ENCODE measurements at places on chromosomes 7 and 10. TPM values are rescaled to one million over a fixed set of nuclear protein-coding genes. Genes with fewer than 3 reads are reported as not detected.

FFAR4 gene
- not detected for polyA plus RNA-seq

- no peak for DNase-seq
These were observed 994 bp upstream of the CYP51A1 start for GRCh38 chr7:92135052-92135889.

DNA sequence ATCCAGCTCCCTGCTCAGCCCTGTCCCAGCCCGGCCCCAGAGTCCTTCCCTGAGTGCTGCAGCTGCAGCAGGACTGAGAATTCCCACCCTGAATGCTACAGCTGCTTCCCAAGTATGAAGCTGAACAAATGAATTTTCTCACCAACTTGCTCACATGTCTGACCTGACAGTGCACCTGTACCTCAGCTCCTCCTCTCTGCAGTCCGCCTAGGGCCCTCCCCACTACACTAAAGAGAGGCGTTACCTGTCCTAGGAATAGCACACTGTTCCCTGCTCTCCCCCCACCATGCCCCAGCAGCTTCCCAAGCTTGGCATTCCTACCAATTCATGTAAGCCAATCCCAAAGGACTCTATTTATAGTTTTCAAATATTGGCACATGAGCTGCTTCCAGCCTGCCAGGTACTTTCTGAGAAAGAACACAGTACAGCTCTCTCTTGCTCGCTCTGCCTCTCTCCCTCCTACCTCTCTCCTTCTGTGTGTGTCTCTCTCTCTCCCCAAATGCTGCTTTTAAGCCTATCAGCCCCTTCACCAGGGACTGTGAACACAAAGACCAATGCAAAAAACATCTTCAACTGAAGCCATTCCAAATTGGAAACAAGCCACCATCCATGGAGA is 400.1 kb downstream of the TNS3 start:
- DNase-seq = no peak

DNA sequence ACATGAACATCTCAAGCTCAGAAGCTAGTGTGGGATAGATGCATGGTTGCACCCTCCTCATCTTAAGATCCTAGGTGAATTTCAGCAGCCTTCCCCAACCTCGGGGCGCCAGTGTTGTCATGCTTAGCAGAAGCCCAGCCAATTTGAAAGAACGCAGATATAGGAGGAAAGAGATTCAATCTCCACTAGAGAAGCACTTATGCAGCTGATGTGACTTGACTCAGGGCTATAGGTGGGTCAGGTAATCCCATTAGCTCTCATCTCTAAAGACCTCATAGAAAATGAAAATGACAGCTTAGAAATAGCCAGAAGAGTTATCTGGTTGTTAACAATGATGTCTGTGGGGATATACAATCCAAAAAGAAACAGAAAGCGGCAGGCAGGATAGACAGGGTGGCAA is 310.5 kb downstream of the GPAM start:
- no peak for DNase-seq

- DNase-seq = no peak
These were observed 194.0 kb upstream of the PLPP4 start for GRCh38 chr10:120262857-120263547.

A1CF gene
- not detected for polyA plus RNA-seq

DNA sequence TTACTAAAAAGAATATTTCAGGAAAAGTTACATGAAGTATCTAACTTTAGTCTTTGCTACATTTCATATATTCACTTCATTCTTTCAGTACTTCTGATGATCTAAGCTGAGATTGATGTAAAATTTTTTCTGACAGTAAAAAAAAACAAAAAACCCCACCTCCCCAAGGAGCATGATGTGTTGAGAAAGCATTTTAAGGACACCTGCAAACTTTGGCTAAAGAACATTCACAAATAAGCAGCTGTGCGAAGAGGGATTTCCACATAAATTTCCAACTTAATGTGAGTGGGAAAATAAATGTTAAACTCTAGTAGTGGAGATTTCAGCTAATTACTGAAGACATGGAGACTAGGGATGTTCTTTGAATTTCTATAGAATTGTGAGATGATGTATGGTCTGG is 35.5 kb downstream of the DLD start:
- DNase-seq = no peak

DNA sequence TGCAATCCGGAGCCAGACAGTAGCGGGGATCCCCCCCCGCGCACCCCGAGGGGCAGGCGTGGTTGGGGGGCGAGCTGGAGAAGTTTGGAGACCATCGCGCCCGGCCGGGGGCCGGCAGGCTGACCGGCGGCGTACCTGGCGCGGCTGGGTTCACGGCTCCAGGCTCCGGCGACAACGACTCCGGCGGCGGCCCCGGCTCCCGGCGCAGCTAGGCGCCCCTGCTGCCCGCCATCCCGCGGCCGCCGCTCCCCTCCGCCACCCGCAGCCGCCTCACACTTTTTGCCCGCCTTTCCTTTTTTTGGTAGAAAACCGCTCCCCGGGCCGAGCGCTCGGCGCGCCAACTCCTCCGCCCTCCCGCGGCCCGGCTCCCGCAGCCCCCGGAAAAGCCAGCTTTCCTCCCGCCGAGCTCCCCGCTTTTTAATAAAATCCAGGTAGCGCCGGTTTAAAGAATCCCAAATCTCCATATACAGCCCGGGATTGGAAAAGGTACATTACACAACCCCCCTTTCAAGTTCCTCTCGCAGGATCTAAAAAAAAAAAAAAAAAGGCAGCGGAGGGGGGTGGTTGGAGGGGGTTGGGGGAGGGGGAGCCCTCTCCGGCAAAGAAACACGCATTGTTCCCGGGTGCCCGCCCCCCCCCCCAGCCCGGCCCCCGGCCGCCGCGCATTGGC is at the start of gene TNRC18:
Gene TNRC18 (minus strand): TSS at position 529 of the 670 bp plus-strand sequence. CDS start 2,588 bp downstream, outside the sequence.
- no peak for DNase-seq

GRCh38 chr10:4532011-4532410 is 294.0 kb upstream of the AKR1E2 start:
- no peak for DNase-seq

DGKB gene
- polyA plus RNA-seq = 0.09 TPM

PKD2L1 gene
- polyA plus RNA-seq = not detected

- DNase-seq = no peak
These were observed 9.2 kb downstream of the NEBL start for GRCh38 chr10:20887706-20888555.

ZNF467 gene
- polyA plus RNA-seq = 0.92 TPM

DNA sequence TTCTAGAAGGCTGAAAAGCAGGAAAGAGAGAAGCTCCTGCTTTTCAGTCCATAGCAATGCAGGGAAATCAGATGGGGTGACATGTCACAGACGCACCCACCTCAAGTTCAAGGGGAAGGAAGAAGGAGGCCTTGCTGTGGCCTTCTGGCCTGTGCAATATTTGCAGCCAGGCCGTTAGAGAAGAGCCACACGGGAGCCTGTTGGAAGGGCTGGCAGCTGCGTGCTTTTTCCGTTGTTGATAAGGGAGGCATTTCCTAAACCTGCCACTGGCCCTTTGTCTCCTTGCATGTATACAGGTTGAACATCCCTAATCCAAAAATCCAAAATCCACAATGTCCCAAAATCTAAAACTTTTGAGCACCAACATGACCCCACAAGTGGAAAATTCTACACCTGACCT is 492.5 kb upstream of the ZMIZ1 start:
- no peak for DNase-seq

DNA sequence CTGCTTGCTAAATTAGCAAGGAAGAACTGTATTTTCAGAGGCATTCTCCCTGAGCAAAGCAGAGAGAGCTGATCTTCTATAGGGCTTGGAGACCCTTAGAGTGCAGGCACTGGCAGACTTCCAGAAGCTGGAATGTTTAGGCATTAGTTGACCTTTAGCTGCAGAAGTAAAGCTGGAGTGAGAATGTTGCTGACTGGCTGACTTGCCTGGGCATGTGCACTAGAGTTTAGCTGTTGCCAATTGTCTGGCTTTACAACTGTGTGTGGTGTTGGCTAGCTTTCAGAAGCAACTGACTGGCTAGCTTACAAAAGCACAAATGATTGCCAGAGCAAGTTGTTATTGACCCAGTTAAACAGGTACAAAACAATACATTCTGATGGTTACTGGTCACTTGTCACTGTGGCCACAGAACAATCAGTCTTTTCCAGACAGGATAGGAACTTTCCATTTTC is 25.1 kb downstream of the FAM13C start:
- no peak for DNase-seq
